ENCODE measurements at places on chromosomes 5 and 9. TPM values are rescaled to one million over a fixed set of nuclear protein-coding genes. Genes with fewer than 3 reads are reported as not detected.

Gene GCNT1
- 9.2 TPM for total RNA-seq

Gene GPX3
- 1,443 TPM for total RNA-seq

Gene FTMT
- total RNA-seq: not detected

Gene KCNV2
- total RNA-seq: not detected

Gene ZNF608
- total RNA-seq: 32.9 TPM

GRCh38 chr5:108054349-108054748, 327.5 kb downstream of the FBXL17 start:
- DNase-seq: no peak

GRCh38 chr5:43193894-43194265, 1.9 kb downstream of the NIM1K start:
- DNase-seq: no peak

- no peak for DNase-seq
Measured at GRCh38 chr9:899440-900184, 58.1 kb downstream of the DMRT1 start.

GRCh38 chr5:67989456-67989855, 226.1 kb upstream of the PIK3R1 start:
- DNase-seq: no peak

DNA sequence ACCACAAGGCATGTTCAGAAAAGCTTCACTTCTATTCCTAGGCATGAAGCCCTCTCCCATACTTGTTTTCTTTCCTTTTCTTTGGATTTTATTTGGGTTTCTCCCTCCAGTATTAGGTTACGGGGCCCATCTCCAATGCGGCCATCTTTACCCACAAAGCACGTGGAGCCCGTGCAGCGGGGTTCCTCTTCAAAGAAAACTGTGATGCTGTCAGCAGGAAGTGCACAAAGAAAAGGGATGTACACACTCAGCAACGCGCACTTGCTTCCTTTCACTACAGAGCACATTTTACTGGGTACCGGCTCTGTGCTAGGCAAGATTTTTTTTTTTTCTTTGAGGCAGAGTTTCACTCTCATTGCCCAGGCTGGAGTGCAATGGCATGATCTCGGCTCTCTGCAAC, 106.6 kb downstream of the COL23A1 start:
- peak; percentile 61 for DNase-seq

GRCh38 chr5:111887706-111888105, 130.7 kb upstream of the NREP start:
- no peak for DNase-seq

- no peak for DNase-seq
Measured at GRCh38 chr9:91065231-91066041, 263.8 kb downstream of the SYK start.

DNA sequence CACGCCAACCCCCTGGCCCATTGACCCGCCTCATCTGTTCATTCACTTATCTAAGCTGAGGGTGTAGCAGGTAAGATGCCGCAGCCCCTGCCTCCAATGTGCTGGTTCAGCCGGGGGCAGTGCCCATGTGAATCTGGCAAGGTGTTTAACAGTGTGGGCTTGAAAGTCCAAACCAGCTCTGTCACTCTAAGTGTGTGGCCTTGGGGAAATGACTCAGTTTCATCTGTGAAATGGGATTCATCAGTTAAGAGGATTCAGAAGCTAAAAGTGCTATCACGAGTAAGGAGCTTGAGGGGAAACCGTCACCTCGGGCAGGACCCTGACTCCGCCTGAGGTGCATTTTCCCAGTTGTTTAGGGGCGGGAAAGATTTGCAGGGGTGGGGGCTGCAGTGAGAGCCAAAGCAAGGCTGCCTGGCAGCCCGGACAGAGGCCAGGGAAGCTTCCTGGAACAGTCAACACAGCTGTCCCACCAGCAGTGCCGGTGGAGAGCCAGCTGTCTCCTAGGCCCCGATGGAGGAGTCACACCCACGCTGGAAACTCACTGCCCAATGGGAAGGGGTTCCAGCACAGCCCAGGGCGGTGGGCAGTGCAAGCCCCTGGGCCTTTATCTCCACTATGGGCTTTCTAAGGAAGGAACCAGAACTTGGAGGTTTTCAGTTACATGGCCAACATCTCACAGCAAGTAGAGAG, 9.7 kb upstream of the URM1 start:
- DNase-seq: no peak

DNA sequence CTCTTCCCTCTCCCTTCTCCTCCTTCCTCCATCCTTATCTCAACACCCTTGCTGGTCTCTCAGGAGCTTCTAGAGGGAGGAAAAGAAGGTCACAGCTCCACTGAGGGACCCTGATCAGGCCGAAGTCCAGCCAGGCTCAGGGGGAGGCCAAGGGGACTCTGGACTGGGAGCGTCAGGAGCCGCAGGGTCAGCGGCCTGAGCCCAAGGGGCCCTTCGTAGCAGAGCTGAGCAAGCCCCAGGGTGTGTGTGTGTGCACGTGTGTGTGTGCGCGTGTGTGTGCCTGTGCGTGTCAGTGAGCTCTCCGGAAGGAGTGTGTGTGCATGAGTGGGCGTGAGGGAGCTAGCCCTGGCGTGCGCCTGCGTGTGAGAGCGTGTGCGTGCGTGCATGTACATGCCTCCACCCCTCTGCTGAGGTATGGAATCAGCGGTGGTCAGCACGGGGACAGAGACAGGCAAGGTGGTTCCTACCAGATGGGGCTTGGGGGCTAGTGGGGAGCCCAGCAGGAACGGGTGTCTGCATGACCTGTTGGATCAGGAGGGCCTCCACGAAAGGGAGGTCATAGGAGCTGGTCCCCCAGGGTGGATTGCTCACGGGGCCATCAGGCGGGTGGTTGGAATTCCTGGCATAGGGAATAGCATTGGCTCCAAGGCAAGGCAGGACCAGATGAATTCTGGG, 10.0 kb upstream of the AGPAT2 start:
- no peak for DNase-seq

DNA sequence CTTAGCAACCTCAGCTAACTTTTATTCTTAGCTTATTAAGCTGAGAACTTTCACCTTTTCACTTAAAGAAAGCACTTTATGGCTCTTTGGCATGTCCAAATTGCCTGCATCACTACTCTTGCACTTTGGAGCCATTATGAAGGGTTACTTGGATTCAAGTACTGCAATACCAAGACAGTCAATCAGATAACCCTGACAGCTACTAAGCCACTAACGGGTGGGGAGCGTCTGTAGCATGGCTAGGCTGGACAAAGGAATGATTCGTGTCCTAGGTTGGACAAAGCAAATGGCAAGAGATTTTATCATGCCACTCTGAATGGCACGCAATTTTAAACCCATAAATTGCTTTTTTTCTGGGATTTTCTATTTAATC, 39.6 kb downstream of the TRPM6 start:
- no peak for DNase-seq

- DNase-seq: no peak
Measured at GRCh38 chr9:115226152-115226551, 108.2 kb upstream of the TNC start.

DNA sequence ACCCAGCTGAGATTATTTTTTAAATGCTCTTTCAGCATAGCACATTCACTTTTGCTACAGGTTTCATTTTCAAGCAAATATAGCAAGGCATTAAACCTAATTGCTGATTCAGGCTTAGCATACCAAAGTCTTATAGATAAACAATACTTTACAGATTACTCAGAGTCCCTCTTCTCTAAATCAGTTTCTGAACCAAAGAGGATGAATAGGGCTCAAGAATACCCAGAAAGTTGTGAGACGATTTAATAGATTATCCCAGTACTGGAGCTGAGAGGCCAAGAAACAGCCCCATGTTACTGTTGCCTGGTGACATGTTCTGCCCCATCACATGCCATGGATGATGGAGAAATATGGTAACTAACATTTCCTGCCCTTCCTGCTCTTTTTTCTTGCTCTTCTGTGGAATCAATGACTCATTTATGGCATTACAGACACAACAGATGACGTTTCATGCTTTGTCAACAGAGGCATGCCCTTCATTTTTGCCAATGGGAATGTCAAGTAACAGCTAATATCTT, 18.1 kb upstream of the SSBP2 start:
- no peak for DNase-seq

- no peak for DNase-seq
Measured at GRCh38 chr5:135973323-135974020, 18.7 kb upstream of the LECT2 start.

DNA sequence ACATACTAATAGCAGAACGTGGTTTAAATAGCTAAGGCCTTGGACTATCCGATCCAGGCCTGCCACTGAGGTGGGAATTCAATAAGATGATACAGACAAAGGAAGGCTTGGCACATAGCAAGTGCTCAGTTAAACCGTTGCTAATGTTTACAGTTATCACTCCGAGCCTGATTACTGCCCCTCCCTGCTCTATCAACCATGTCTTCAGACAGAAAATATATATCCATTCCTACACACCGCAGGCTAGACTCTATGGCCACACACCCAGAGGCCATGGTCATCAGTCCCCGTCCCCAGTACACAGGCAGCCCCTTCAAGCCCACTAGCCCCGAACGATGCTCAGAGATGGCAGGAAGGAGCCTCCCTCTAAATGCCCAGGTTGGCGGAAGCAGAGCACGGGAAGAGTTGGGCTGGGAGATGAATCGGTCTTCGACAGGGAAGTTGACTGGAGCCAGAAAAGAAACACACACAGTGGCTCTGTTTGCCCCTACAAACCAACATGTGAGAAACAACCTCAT, 49.7 kb upstream of the STXBP1 start:
- DNase-seq: no peak

GRCh38 chr5:2223303-2223702, 340.6 kb upstream of the IRX4 start:
- no peak for DNase-seq

- DNase-seq: no peak
Measured at GRCh38 chr5:163473635-163474243, 13.3 kb downstream of the HMMR start.

DNA sequence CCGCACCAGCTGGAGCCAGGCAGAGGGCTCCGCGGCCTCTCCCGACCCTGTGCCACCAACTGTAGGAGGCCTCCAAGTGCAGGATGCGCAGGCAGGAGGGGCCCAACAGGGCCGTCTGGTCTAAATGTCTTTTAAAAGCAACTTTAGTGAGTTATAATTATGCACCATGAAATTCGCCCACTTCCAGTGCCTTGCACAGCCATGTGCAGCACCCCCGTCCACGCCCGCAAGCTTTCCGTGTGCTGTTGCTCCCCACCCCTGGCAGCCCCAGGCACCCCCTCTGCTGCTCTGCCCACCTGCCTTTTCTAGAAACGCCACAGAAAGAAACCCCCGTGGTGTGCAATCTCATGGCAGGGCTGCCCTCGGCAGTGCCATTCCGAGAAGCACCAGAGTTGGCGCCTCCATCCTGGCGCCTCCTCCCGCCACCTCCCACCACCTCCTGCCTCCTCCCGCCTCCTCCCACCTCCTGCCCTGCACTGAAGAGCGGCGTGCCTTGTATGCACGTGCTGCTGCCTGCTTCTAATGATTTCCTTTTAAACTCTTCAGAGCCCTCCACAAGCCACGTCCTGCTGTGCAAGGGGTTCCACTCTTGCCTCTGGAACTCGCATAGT, 7.5 kb upstream of the SLC6A18 start:
- no peak for DNase-seq

DNA sequence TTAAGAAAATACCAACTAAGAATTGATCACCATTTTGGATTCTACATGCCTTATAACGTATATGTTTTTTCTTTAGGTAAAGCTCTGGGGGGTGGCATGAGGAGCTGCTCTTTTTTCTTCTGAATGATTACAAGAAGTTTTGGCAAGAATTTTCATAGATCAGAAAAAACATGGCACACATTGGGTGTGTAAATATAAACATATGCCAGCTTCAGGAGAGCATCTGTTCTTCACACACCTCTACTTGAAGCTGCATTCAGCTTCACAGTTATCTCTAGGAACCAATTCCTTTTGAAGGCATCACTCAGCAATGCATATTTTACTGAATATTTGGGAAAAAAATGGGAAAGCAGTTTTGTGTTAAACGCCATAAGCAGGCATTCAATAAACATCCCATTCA, 122.7 kb upstream of the GHR start:
- no peak for DNase-seq

DNA sequence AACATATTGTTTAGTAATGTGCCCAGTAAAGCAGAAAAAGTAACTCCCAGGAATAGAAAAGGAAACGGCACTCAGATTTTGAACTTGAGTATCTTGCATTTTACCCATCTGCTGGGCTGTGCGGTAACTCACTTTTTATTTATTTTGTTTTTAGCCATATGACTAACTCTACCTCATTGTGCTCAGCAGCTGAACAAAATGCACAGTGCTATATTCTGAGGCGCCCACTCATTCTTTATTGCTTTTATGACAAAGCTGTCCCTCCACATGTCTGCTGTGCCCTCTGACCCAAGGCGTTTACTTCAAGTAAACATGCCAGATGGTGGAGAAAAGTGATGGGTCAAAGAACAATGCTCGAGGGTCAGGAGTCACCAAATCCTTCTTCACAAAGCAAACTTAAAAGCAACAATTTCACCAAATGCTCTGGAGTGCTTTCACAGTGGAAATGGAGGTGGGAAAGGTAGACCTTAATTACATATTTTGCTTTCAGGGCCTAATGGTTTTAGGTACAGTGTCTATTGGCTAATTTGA, 215.2 kb upstream of the ELAVL2 start:
- DNase-seq: no peak
